ENCODE measurements at places on chromosomes 3 and 15.

- DNase-seq, result no peak
These were observed 3.6 kb upstream of the EFCAB12 start for GRCh38 chr3:129432036-129432435.

DNA sequence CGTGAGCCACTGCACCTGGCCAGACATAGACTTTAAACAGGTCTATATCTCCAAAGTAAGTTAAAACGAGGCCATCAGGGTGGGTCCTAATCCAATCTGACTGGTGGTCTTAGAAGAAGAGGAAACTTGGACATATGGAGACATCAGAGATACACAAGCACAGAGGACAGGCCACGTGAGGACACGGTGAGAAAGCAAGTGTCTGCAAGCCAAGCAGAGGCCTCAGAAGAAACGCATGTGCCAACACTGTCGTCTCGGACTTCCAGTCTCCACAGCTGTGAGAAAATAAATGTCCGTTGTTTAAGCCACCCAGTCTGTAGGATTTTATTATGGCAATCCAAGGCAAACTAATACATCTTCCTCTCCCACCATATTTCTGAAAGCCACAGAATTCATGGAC lies 43.9 kb downstream of the MRPL46 start:
- DNase-seq, result no peak

DNA sequence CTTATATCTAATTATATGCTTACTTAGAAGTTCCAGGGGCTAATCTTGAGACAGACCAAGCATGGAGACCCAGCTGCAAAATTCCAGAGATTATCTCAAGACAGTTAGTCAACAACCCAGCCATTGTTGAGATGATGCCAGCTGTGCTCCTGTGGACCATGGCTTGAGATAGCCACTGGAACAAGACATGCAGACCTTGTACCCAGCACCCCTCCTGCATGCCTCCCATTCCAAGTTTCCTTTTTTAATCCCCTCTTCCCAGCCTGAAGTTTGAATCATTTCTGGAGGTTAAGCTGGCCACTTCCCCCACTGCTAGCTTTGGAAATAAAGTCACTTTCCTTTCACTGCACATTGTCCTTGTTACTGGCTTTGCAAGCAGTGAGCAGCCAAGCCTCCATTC lies 53.8 kb downstream of the IMPG2 start:
- DNase-seq, result no peak

DNA sequence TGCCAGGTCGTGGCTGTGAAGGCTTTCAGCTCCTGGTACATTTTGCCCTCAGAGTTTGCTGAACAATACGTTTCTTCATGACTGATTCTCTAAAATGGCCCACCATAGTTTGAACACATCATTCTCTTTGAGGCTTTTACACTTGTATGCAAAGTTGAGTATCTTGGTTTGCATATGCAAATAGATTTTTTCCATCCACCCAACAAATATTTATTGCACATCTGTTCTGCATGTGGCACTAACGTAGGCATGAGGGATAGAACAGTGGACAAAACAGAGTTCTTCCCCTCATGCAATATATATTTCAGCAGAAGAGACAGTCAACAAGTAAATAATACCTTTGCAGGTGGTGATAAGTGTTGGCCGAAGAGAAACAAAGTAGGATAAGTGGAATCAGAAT lies 55.2 kb downstream of the KAT2B start:
- DNase-seq, result no peak

- DNase-seq, result no peak
These were observed 1.4 kb upstream of the TMC3 start for GRCh38 chr15:81375461-81375860.

DNA sequence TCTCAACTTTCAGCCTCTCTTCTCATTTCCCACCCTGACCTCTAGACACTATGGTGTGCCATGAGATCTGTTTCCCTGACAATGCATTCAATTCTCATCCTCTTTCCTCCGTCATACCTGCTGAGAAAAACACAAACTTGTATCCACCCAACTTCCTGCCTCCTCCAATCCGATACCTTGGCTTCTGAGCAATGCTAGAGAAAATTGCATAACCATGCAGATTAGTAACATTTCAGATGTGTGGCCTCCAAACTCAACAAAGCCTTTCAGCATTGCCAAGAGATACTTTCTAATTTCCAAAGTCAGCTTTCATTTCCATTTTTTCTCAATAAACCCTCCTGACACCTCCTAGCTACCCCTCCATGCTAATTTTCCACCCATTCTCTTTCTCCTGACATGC lies 88.5 kb downstream of the MINAR1 start:
- no peak for DNase-seq

DNA sequence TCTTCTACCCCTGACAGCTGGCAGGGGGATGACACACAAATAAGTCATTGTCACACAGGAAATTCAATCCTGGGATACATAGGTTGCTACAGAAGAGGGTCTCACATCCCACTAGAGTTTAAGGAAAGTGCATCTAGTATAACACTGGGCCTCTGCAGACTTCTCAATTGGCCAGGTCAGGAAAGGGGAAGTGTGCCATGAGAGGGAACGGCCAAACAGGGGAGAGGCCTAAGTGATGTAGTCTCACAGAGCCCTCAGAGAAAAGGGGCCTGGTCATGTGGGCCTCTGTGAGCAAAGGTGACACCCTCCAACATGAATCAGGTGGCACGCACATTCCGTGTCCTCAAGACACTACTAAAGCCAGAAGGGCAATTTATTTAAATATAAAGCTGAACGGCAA lies 11.2 kb downstream of the ZXDC start:
- no peak for DNase-seq

GRCh38 chr3:14157951-14158350 lies 20.4 kb downstream of the XPC start:
- no peak for DNase-seq

DNA sequence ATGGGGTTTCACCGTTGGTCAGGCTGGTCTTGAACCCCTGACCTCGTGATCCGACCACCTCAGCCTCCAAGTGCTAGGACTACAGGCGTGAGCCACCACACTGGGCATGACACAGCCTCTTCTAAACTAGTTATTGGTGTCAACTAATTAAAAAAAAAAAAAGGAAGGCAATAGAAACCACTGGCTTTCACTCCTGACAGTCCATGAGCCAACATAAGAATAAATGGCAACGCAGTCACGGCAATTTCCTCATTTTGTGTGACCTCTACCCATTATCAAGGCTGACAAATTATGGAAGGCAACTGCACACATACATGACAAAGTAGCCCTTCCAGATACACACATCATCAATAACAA lies 5.9 kb downstream of the ARHGEF3 start:
- DNase-seq, result peak; percentile 88

- DNase-seq, result no peak
These were observed 24.7 kb downstream of the CPN2 start for GRCh38 chr3:194326192-194326967.

DNA sequence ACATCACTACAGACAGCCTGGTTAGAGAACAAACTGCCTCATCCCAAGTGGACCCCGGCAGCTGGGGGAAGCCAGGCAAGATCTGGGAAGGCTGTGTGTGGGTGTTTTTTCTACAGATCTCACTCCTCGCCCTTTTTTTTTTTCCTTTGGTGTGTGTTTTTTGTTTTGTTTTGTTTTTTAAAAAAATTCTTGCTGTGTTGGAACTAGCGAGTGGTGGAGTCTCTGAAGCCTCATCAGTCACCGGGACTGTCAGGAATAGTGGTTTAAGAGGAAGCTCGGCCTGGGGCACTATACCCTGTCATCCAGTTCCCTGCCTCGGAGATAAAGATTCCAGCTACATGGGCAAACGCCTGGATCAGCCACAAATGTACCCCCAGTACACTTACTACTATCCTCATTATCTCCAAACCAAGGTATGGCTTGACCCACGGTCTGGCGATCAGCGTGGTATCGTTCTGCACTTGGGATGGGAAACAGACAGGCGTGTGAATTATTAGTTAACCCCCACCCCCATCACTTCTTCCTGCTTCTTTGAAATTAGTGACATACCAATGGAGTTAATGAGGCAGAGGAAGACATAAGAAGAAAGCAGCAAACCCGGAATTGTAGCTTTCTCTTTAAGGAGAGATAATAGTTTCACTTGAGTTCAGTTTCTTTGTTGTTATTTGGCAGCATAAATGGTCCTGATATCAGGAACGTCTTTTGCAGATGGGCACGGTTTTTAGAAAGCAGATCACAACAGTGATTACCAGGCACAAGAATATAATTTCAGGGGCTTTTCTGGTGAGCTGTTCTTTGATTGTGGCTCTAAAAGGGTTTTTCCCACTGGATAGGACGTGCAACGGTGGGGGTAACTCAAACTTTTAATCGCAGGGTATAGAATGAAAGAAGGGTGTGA lies 722 bp downstream of the RBMS3 start:
- no peak for DNase-seq

DNA sequence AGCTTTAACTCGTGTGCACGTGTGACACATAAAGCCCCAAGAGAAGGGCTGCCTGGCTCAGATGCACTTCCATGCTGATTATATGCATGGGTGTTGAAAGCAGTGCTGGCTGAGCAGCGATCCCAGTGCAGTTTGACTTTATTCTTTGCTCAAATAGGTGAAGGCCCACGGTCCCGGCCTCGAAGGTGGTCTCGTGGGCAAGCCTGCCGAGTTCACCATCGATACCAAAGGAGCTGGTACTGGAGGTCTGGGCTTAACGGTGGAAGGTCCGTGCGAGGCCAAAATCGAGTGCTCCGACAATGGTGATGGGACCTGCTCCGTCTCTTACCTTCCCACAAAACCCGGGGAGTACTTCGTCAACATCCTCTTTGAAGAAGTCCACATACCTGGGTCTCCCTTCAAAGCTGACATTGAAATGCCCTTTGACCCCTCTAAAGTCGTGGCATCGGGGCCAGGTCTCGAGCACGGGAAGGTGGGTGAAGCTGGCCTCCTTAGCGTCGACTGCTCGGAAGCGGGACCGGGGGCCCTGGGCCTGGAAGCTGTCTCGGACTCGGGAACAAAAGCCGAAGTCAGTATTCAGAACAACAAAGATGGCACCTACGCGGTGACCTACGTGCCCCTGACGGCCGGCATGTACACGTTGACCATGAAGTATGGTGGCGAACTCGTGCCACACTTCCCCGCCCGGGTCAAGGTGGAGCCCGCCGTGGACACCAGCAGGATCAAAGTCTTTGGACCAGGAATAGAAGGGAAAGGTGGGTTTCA lies 87.7 kb downstream of the DNASE1L3 start:
- DNase-seq, result no peak

DNA sequence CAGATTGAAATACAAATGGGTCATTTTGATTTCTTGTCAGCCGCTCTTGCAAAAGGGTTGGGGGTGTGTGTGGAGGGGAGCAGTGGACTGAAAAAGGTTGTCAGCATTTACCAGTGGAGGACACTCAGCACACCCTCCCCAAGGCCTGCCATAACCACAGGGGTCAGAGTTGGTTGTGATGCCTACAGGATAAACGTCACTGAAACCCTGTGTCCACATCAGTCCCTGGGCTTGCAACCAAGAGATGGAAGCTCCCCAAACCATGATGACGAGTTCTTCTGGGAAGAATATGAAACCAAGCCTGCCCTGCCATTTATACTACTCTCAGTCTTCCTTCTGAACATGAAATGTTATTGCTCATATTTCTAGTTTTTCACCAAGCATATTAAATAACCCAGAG lies 54.0 kb upstream of the UMPS start:
- no peak for DNase-seq

- no peak for DNase-seq
These were observed 20.2 kb upstream of the MITF start for GRCh38 chr3:69718866-69719586.

DNA sequence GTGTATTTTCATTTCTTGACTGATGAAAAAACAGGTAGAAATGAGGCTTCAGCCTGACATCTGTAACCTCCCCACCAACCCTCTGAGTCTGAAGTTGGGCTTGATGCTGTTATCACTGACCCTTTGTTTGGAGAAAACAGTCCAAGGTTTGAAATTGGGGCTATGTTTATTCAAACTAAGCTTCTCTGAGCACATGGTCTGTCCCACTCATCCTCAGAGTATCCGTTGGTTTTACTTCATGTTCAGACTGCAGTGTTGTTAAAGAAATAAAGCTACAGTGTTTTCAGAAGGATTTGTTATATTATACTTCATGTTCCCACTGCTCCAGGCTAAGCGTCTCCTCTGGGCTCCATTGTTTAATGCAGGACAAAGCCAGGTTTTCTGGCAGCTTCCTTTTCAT lies 6.0 kb downstream of the MAPKBP1 start:
- no peak for DNase-seq

- no peak for DNase-seq
These were observed 50.9 kb upstream of the ARL6 start for GRCh38 chr3:97713634-97714033.

DNA sequence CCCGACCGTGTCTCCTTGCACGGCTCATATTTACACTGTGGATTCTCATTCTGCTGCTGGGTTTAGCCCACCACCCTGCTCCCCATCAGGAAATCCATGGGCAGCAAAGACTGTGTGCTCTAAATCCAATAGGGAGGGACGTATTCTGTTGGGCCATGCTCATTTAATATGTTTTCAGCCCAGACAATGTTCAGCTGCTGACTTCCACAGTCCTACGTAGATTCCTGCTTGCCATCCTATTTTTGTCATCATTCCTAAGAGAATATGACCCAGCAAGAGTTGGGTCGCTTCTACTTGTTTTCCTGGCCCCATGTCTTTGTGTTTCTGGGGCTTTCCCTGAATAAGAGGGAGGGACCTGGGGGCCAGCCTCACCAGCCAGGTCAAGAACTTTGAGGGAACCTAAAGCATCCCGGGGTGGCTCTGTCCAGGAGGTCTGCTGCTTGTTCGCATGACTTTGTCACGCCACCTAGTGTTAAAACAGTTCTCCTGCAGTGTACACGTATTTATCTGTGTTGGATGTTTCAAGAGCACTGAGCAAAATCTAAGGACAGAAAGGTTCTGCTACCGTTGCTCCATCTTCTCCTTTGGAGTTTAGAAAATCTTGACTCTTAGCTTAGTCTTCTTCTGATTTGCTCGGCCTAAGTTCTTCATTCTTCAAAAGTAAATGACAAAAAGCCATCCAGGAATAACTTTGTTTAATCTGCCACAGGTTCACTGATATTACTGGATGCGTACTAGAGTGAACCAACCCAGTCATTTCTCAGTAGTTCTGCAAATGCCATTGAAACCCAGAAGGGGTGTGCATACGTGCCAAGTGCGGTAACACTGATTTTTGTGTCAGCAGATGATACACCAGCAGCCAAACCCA lies 79.8 kb upstream of the NR2E3 start:
- peak; percentile 35 for DNase-seq
